ENCODE measurements at places on chromosomes 3 and 15.

DNA sequence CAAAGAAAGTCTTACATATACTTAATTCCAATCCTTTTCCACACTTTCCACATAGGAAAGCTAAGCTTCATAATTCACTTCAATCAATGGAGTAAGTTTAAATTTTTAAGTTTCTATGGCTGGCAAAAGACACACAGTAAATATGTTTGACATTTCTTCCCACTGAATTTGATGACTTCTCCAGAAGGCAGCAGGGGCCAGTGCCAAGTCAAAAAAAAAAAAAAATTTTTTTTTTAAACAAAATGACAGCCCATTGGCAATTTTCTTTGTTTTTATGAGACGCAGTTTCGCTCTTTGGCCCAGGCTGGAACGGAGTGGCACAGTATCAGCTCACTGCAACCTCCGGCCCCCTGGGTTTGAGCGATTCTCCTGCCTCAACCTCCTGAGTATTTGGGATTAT, 28.7 kb downstream of the ATP13A3 start:
- no peak for DNase-seq

DNA sequence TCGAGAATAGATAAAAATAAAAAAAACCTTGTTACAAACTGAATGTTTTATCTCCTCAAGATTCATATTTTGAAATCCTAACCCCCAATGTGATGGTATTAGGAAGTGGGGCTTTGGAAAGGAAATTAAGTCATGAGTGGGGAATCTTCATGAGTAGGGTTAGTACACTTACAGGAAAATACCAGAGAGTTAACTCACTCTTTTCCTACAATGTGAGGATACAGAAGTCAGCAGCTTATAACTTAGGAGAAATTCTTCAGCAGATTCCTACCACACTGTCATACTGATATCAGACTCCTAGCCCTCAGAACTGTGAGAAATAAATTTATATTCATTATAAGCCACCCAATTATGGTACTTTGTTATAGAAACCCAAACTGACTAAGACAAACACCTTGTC, 453.1 kb downstream of the GBE1 start:
- no peak for DNase-seq

GRCh38 chr3:26963361-26963743, 340.8 kb downstream of the LRRC3B start:
- no peak for DNase-seq

- no peak for DNase-seq
These were observed 588.7 kb upstream of the CBLB start for GRCh38 chr3:106457281-106458180.

DNA sequence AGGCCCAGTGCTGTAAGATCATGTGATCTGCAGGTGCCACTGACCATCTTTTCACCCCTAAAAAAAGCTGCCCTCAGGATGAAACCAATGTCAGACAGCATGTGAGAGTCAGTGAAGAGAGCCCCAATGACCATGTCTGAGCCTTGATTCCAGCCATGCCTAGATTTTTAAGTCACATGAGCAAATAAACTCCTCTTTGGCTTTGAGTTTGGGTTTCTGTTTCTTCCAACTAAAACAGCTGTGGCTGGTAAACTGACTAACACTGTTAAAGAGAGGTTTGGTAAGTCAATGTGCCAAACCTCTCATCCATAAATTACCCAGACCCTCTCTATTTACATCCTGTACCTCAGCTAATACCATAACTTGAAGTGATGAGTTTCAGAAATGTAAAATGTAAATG, 8.3 kb downstream of the MYO5A start:
- no peak for DNase-seq

- DNase-seq, result no peak
These were observed 13.4 kb downstream of the TAMM41 start for GRCh38 chr3:11832981-11833905.

- DNase-seq, result no peak
These were observed 3.3 kb upstream of the USP4 start for GRCh38 chr3:49343163-49343562.

- DNase-seq, result no peak
These were observed 4.9 kb downstream of the ABHD17C start for GRCh38 chr15:80699981-80700380.

DNA sequence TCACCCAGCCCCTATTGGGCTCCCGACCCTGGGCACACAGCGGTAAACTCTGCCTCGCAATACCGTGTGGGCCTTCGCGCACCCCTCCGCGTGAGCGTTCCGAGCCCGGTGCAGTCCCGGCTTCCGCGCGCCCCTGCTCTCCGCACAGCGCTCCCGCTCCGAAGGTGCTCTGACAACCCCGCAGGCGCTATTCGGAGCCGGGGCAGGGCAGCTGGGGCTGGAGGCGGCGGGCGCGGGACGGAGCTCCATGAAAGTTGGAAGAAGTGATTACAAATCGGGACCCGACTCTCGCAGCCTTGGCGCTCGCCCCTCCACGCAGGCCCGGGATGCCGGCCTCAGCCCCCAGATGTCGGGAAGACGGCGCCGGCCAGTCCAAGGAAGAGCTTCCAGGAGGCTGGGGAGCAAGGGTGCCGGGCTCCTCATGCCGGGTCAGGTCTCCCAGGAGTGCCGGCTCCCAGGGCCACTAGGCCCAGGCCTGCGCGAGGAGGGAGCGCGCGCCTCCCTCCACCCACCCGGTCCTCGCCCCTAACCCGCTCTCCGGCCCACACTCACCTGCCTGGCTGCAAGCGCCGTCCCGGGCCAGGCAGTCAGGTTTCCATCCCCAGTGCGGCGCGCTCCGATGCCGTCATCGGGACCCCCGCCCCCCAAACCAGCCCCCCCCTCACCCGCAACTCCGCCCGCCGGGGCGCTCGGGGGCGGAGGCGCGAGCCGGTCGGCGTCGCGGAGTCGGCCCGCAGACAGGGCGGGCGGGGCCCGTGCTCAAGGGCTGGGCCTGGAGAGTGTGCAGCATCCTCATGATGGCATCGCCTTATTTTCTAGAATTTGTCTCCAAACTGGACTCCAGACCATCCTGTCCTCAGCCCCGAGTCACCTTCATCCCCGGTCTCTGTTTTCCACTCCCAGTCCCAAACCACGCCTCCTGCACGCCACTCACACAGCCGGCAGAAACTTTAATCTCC, at the start of gene KIF7:
KIF7 (minus strand) TSS at position 621 of the 959 bp plus-strand sequence. CDS start 2,537 bp downstream, outside the sequence.
- peak; percentile 74 for DNase-seq

DNA sequence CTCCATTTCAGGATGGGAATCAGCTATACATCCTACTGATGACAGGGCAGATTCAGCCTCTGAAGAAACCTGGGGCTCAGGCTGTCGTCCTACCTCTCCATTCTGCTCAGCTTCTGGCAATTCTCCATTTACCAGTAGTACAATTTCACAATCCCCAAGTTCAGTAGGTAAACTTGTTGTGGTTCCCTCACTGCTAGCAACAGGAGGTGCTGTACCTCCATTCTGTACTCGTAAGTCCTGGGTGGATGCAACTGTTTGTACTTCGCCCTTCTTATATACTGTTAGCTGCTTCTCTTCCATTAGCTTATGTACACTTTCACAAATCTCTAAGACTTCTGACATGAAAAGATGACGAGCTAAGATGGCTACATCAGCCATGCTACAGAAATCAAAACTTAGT, 11.6 kb downstream of the ZBTB11 start:
- DNase-seq, result no peak

- no peak for DNase-seq
These were observed 218.8 kb downstream of the TBL1XR1 start for GRCh38 chr3:176978441-176978840.

DNA sequence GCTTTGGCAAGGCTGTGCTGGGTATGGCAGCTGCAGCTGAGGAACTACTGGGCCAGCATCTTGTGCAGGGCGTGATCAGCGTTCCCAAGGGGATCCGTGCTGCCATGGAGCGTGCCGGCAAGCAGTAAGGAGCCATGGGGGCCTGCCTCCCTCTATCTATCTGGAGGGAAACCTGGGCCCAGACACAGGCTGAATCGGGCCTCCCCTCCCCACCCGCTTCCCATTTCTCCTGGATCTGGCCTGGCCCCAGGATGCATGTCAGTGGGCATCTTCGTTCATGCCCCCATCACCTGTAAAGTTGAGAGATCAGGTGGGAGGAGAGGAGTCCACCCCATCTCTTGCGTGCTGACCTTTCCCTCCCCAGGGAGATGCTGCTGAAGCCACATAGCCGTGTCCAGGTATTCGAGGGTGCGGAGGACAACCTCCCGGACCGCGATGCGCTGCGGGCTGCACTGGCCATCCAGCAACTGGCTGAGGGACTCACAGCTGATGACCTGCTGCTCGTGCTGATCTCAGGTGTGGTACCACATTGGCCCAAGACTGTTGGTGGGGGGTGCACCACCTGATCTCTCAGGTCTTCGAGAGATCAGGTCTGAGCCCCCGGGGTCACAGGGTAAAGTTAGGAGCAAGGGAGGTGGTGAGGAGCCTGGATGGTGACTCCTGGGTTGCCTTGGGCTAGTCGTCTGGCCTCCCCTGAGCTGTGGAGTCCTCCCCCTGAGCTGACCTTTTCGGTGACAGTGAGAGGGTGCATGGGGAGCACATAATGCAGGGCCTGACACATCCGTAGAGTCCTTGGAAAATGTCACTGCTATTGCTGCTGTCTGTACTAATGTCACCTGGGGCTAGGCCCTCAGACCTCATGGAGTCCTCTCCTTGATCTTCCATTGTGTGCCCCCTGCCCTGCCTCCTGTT, 3.2 kb downstream of the GLYCTK start:
- no peak for DNase-seq

GRCh38 chr3:87997966-87998365, 60.8 kb downstream of the CGGBP1 start:
- DNase-seq, result no peak

- no peak for DNase-seq
These were observed 170.1 kb downstream of the VPS13C start for GRCh38 chr15:61890106-61890505.

DNA sequence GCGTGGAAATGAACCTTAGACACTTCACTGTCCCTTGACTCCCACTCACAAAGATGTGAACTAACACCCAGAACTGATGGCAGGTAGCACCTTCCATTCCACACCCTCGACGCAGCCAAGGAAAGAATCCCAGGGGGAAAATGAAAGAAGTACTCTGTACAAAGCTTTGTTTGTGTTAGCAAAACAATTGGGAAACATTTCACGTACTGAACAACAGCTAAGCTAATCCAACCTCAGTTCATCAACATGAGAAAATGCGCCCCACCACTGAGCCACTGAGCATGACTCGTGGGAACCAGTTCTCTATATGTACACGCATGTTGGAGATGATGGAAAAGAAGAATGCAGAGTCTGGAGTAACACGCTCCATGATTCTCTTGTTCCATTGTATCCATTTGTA, 32.0 kb downstream of the CORO2B start:
- no peak for DNase-seq

DNA sequence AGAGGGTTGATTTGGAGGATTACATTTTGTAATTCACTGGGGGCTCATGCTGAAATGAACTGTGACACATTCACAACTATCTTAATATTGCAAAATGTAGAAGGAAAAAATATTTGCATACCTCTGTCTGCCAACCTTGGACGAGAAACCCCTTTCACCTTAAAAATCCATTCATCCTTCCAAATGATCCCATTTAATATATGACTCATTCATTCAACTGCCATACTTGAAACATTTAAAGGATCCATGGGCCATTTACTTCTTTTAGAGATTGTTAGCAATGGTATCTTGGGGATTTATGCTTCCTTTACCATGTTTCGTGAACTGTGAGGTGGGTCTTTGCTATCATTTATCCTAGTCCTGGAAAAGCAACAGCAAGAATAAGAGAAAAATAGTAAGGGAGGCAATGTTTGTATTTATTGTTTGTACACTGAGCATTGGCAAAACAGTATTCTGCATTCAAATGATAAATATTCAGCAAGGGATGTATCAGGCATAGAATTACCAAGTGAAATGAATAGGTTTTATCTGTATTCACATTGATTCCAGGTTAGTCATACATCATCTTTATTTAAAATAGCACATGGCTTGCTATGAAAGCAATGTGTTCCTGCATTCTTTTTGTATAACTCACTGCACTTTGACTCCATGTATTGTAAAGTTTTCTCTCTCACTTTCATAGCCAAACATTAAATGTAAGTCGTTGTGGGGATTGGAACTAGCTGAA, 378.1 kb downstream of the NSUN3 start:
- no peak for DNase-seq

DNA sequence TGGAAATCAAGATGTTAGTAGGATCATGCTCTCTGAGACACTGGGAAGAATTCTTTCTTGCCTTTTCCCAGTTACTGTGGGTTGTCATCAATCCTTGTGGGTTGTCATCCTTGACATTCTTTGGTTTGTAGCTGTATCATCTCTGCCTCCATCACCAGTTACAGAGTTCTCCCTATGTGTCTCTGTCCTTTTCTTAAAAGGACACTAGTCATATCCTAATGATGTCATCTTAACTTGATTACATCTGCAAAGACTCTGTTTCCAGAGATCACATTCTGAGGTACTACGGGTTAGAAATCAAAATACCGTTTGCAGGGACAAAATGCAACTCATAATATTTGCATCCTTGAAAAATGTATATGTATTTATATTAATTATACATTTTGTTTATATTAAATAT, 500.4 kb downstream of the ZBBX start:
- DNase-seq, result no peak

- DNase-seq, result no peak
These were observed 566.3 kb upstream of the TGFBR2 start for GRCh38 chr3:30040126-30040525.

- DNase-seq, result peak; percentile 84
These were observed 6.3 kb downstream of the RPP25 start for GRCh38 chr15:74950078-74950908.

DNA sequence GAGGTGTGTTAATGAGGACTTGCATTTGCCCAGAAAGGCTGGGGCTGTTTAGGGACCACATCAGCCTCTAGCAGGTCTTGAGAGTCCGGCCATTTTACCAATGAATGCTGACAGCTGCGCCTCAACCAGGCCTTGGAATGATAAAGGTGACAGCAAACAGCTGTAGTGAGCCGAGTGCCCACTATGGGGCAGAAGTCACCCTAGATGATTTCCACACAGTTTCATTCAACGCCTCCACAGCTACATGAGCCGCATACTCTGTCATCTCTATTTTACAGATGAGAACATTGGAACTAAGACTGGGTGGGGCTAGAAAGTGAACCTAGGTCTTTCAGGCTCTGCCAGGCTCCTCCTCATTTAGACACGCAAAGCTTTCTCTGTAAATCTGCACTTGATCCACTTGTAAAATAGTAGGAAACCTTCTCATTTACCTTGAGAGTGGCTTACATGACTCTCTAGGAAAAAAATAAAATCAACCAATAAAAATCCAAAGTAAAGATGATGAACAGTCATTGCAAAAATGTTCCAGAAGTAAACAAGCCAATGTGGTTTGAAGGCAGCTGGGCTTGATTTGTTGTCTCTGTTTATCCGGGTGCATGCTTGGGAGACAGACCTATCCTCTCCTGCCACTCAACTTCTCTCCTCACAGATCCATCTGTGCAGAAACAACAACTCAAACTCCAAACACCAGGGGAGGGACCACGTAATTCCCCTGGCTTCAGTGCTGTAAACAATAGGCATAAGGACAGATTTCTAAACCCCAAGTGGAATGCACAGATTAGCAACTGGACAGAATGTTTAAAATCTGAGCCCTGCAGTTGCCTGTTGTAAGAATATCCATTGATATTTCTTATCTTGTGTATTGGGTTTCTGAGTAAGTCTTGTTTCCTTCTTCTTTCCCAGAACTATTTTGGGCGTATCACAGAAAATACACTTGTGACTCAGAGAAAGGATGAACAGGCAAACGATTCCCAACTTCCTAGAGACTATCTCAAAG, 31.5 kb upstream of the LDHAL6B start:
- DNase-seq, result peak; percentile 68
